ENCODE measurements at places on chromosomes 5 and 9.

DNA sequence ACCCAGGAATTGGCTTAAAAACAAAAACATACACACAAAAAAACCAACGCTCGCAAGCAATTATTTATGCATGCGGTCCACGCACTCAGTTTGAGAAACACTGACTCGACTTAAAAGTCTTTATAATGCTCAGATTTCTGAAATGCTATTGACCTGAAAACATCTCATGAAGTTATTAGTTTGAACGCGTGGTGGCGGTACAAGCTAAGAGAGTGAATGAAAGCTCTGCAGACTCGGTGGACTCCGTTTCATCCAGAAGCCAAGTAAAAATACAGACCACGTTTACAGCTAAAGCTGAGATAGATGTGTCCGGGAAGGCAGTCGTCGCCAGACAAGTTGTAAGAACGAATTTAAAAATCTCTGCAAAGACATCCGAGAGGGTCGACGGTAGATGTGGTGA is at the start of gene PCDHB6:
Gene PCDHB6 (plus strand): TSS at position 246 of the 400 bp plus-strand sequence. CDS start 201 bp downstream, outside the sequence.
- DNase-seq = no peak

DNA sequence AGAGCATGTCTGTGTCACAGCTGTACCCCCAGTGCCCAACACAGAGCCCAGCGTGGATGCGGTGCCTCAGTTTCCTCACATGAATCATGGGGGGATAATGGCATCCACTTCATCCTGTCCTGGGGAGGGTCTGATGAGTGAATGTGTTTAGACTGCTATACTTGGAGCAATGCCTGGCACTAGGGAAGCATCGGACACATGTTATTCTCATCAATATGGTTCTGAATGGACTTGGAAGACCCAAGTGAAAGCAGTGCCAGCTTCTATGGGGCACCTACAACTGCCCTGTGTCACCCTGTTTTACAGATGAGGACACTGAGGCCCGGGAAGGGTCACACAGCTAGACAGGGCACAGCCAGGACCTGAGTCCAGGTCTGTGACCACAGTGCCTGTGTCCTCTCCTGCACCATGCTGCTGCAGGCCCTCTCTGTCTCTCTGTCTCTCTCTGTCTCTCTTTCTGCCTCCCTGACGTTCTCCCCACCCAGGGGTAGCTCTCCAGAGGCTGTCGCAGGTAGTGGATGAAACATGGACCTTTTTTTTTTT is 42.3 kb upstream of the NEK6 start:
- DNase-seq = no peak

- DNase-seq = no peak
Measured at GRCh38 chr9:5632540-5632939, 3.6 kb downstream of the RIC1 start.

GRCh38 chr5:95918421-95919006 is 43.1 kb downstream of the ELL2 start:
- no peak for DNase-seq

- DNase-seq = no peak
Measured at GRCh38 chr9:33809506-33809905, 7.5 kb upstream of the UBE2R2 start.

DNA sequence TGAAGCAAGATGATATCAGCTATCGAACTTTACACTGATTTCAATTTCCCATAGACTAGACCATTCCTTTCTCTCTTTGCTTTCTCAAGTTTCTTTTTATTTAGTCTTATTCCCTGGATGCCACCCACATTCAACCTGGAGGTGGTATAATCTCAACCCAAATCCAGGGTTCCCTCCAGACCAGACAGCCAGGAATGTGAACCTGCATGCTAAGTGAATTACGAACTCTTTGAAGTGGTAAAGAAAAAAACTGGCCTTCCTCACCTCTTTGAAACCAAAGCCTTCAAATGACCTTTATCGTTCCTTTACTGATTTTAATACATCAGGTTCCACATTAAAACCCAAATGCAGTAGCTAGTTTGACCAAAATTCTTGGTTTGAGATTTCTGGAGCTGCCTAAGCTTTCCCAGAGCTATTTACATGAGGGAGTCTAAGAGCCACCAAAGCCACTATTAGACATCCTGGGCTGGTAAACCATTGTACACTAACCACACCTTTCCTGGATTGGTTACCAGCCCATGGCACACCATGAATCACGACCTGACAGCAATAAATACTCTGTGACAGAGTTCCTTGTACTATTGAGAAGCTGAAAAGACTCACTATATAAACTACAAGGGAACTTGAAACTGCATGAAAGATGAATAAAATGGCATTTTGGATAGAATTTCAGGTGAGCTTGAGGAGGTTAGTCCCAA is 323.7 kb downstream of the ADAMTS6 start:
- no peak for DNase-seq

- no peak for DNase-seq
Measured at GRCh38 chr5:332843-333242, 11.3 kb downstream of the AHRR start.

DNA sequence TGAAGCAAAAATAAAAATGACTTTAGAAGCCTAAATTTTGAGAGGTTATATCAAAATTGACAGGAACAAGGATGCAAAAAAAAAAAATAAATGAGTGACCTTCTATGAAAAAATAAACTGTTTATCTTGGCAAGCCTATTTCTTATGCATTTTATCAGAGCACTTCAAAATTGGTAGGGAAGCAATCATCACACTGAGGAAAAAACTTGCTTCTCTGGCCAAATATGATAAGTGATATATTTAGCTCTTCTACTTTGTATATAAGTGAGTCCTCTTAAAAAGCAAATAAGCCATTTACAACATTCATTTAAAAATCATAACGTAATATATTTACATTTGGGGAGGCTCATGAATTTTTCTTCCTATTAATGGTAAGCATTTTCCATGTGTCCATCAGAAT is 287.1 kb downstream of the FBXL17 start:
- no peak for DNase-seq

- DNase-seq = no peak
Measured at GRCh38 chr5:77077829-77078176, 9.3 kb downstream of the ZBED3 start.

GRCh38 chr5:156396063-156396829 is 69.3 kb downstream of the SGCD start:
- no peak for DNase-seq

DNA sequence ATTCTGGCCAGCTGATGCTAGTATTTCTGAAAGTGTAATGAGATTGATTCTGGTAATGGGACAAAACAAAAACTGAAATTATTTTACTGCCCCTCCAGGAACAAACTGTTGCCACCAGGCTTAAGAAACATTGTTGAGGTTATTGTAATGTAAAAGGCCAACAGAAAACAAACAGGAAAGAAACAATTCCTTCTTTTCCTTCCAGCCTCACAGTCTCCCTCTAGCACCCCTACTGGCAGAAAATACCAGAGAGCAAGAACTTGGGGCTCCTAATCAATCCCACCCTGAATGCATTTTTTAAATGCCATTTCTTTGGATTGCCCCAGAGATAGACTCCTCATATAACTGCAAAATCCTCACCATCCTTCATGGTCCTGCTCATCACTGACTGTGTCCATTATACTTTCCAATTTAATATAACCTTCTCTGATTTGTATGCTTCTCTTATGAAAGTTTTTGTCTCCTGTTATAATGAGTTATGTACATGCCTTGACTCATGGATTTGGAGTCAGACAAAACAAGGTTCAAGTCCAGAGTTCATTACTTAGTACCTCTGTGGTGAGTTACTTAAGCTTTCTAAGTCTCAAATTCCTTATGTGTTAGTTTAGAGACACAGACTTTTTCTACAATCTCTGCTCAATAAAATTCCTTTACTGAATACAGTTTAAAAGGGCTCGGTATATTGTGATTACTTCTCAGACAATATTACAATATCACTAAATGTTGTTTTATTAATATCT is 157.9 kb upstream of the FBN2 start:
- DNase-seq = no peak

DNA sequence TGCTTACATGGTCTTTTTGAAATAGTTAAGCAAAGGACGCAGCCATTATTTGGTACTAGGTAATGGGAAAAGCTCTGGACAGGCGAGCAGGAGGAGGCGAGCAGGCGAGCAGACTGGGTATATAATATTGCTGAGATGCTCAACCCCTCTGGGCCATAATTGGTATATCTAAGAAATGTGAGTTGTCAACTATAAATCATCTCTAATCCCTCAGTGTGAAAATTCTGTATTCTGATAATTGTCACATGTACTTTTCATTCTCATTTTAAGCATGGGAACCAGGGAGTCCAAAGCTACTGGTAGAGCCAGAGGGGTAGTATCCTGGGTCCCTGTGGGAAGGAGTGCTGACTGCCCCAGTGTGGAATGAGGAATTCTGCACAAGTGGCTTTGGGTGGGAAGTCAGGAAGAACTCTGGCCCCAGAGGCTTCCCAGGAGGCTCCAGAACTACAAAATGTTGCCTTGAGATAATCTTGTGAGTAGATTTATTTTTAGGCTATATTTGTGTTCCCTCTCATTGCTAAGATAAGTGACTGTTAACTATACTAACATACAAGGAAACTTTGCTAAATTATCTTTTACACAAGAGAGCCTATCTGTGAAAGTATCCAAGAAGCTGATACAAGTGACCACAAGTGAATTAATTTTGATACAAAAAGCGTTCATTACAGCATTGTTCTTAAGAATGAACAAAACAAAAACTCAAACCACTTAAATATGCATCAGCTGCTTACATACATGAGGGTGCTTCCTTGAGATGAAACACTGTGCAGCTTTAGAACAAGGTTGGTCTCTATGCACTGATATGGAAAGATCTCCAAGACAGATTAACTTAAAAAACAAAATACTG is 70.5 kb upstream of the TNFAIP8 start:
- DNase-seq = no peak

- no peak for DNase-seq
Measured at GRCh38 chr5:94830520-94830919, 212.1 kb downstream of the SLF1 start.

- DNase-seq = no peak
Measured at GRCh38 chr5:65125591-65126541, 355.9 kb downstream of the ADAMTS6 start.

DNA sequence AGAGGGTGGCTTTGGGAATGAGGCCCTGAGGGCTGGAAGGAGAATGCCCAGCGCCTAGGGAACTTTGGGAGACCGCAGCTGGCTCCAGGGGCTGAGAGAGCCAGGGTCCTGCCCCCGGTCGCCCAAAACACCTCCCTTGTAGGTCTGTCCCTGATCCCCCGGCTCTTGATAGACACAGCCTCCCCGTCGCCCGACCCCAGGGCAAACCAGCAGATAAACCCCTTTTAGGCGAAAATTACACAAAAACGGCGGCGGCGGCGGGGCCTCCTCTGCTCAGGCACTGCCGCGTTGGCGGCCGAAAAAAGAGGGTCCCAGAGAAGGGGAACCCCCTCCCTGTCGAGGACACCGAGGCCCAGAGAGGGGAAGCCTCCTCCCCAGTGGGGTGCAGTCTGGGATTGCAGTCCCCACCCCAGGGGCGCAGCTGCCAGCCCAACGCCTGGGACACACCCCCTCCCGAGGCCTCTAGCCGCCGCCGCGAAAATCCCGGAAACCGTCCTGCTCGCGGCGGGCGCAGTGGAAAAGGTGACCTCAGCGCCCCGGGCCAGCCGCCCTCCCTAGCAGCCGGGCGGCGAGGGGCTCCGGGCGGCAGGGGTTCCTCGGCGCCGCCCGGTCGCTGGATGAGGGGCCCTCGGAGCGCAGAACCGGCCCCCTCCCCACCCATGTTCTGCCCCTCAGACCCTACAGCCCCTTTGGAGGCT is 3.1 kb upstream of the BARX1 start:
- DNase-seq = no peak

DNA sequence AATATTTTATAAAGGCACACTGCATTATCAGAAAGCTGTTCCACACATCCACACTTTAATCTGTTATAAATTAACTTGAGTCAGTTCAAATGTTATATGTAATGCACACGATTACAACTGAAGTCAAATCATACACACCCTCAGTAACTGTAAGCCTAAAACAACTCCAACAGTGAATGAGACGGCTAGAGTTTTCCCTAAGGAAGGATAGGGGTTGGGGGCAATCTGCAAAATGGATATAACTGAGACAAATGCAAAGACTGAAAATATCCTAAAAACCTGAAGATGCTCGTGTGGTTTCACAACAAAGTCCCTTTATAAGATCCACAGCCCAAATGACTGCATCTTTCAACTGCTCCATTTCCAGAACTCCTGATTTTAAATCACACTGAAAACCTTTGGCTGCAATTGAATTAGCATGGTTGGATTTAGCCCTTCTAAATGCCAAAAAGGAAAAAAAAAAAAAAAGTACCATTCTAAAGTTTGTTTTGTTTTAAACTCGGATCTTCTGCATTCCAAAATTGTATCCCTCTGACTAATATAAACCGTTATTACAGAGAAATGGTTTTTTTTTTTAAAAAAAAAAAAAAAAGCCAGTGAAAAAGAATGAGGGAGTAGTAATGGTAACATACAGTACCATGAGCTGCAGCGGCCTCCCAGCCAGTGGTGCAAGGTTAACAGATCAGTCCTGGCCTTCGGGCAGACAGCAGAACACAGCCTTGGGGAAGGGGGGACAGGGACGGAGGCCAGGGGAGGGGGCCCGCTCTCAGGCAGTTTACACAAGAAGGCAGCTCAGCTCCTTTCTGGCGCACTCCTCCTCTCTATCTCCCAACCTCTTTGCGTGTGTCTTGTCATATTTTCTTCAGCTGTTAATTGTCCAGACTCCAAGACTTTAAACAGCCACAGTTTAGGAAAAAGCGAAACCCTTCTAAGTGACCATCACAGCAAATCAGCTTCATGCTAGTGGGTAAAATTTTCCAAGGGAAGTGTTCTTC is 166.1 kb downstream of the BNC2 start:
- no peak for DNase-seq

- DNase-seq = no peak
Measured at GRCh38 chr9:76431601-76432000, 27.4 kb upstream of the GCNT1 start.

GRCh38 chr5:32512926-32513325 is 68.4 kb upstream of the ZFR start:
- DNase-seq = no peak

DNA sequence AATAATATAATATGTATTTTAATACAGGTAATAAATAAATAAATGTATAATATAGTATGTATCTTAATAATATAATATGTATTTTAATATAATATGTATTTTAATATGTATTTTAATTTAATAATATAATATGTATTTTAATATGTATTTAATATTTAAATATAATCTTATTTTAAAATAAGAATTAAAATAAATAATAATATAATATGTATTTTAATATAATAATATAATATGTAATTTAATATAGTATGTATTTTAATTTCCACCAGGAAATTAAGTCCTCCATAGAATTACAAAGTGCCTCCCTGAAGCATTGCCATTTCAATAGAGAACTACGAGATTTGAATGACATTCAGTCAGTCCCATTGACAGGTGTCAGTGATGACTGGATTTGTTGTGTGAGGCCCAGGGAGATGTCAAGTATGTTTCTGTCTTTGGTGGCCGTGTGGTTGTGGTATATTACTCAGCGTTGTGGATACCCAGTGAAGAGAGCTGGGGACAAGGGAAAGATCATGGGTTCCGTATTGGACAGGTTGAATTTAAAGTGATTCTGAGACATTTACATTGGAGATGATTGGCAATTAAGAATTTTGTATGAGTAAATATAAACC is 14.2 kb upstream of the C5orf46 start:
- no peak for DNase-seq
